ENCODE measurements at places on chromosomes 3 and 15. TPM values are rescaled to one million over a fixed set of nuclear protein-coding genes. Genes with fewer than 3 reads are reported as not detected.

The GCNT3 gene
- total RNA-seq: not detected

The ATP13A5 gene
- total RNA-seq: not detected

DNA sequence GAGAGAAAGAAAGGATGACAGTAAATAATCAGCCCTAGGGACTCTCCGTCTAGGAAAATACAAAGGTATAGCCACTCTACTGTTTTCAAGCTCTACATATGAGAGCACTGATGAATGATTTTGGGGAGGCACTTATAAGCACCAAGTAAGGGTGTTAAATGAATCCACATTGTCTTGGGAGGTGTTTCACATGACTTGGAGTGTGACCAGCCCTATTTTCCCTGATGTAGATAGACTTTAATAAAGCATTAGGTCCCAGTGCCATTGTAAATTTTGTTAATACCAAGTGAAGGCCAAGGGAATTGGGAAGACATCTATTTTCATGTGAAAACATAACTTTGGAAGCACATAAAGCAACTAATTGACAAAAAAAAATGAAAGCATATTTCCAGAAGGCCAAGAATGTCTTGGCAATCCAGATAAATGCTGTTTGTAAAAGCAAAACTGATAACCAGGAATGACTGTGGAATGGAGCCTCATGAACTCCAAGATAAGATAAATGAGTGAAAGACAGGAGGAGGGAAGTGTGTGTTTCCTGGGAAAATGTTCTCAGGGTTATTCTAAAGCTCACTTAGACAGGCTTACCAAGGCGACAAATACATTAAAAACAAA is 96.0 kb upstream of the MYZAP start:
- no peak for DNase-seq

- DNase-seq: no peak
Measured at GRCh38 chr3:111730143-111730542, 128.9 kb upstream of the PHLDB2 start.

The POPDC2 gene
- 11.5 TPM for total RNA-seq

Measured in urinary bladder (tissue), 4 donors.